ENCODE measurements at places on chromosomes 5 and 9.

DNA sequence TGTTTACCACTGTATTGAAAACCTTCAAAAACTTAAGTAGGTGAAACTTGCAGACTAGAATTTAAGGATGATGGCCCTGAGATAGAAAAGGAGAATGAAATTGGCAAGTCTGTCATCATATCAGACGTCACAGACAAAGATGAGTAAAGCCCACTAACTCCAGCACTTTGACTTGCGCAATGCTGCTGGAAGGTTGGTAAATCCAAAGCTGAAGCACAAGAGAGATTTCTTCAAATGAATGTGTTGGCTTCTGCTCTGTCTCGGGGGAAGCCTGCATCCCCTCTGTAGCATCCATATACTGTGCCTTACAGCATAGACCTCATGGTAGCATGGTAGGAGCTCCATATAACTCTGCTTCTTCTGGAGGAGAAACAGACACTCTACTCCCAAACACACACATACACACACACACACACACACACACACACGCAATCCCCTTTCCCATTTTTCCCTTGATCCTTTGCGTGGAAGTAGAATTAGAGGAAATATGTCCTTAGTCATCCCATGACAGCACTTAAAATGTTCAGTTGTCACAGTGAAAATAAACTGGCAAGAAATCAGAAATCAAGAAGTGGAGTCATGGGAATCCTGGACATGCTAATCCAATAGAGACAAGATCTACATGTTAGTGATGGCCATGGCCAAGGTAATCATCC is 241.5 kb downstream of the NR3C1 start:
- peak; percentile 76 for DNase-seq

DNA sequence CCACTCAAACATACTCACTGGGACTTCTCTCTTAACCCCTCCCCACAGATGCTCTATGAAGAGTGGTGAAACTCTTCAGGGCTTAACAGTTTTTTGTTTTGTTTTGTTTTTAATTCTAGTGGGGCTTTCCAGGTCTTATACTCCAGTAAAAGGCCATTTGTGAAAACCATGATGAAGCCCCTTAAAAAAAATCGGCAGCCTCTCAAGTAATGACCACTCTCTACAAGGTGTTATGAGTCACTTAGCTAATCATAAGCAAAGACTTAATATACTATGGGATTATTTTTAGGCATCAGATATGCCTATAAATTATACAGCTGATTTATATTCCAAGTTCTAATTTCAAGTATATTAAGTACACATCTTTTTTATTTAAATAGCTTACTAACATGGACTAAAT is 607.9 kb downstream of the RAB3C start:
- DNase-seq = no peak

- DNase-seq = no peak
These were observed 39.2 kb downstream of the GRAMD2B start for GRCh38 chr5:126462239-126463014.

DNA sequence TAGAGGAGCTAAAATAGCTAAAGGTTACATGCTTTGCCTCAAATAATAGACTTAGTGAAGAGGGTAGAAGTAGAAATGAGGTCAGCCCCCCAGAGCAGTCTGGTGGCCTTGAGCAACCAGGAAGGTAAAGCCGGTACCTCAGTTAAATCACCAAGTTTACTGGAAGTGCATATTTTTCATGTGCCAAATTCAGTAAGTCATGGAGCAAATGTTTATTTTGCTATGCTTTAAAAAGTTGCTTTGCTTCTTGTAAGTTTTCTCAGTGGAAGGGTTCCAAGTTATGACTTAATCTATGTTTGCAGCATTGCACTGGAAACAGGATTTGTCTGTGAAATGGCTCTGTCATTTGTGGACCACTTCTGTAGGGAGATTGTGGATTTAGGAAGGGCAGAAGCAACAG is 256.7 kb downstream of the ARRDC3 start:
- peak; percentile 78 for DNase-seq

- DNase-seq = no peak
These were observed 672 bp upstream of the KCNT1 start for GRCh38 chr9:135701067-135701958.

DNA sequence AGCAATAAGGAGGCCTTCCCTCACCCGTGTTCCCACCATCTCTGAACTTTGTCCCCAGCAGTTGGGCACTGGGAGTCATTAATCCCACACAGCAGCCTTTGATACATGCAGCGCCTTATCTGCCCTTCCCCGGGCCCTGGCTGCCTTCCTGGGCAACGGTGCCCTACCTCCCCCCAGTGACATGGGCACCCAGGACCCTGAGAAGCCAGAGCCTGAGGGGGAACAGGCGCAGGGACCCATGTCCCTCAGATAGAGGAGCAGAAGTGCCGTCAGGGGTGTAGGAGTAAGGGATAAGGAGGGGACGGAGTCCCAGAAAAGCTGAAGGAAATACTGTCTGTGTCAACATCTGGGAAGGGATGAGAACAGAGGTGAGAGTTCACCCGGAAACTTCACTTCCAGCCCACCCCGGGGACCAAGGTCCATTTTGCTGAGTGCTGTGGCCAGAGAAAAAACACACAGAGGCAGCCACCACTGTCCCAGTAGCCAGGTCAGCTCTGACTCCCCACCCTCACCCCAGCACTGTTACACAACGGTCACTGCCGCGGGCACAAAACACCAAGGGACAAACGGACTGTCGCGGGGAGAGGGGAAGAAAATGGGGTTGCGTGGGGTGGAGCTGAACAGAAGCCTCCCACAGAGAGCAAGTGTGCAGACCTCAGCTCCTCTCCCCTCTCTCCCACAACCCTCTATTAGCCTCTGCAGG is 3.8 kb downstream of the PCDH1 start:
- DNase-seq = no peak

DNA sequence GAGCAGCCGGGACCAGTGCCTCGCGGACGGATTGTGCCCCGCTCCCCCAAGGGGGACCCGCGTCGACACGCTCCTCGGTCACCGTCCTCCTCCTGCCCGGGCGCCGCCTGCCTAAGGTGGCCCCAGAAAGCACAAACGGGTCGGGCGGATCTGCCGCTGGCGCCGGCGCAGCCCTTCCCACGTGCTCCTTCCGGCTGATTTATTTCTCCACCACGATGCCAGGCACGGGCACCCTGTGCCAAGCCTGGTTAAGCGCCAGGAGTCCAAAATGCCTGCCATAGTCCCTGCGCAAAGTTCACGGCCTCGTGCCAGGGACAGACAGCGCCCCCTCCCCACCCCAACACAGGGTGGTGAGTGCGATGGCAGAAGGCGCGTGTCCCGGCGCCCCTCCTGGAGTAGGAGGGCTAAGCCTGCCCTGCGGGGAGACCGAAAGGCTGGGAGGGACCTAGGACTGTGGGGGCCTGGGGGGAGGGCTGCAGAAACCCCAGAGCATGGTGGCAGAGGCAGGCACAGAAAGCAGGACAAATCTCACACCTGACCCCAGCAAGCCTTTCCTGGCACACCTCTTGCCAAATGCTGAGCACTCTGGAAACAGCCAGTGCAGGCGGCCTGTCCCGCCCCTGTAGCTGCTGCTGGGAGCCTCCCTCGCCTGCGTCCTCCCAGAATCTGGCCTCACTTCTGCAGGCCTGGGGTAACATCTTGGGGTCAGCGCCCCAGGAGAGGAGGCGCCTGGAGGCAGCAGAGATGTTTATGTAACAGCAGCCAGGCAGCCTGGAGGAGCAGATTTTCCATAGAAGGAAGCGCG is 1.1 kb upstream of the NOTCH1 start:
- DNase-seq = peak; percentile 14

DNA sequence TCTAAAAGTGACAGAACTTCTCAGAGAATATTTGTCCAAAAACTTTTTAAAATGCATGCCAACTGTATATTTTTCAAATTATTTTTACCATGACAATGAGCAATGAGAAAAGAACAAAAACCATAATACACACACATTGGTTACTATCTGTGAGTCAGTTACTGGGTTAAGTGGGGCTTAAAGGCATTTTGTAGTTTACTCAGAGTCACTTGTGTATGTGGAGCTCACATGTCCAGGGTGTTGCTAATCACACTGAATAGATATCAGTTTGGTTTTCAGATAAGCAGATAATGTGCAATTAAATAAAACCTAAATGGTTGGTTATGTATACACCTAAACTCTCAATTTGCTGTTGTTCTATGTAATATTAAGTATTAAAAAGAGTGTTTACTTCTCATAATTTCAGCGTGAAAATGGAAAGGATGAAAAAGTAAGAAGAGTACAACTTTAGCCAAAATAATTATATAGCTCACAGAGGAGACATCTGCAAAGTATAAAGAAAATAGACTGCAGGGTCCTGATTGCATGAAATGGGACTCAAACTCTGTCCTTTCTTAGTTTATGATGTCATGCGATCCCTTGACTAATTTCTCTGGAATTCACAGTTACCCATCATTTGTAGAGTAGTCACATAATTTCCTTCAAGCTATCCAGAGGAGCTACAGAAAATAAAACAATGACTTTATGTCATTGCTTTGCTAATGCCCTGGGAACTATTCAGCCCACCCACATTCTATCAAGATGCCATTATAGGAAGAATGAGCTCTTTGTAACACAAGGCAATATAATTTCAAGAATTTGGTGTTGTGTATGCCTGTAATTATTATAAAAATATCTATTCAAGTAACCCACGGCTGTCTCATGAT is 388.0 kb upstream of the ZNF608 start:
- DNase-seq = peak; percentile 81

- no peak for DNase-seq
These were observed 78.8 kb downstream of the WNK2 start for GRCh38 chr9:93262537-93263310.

DNA sequence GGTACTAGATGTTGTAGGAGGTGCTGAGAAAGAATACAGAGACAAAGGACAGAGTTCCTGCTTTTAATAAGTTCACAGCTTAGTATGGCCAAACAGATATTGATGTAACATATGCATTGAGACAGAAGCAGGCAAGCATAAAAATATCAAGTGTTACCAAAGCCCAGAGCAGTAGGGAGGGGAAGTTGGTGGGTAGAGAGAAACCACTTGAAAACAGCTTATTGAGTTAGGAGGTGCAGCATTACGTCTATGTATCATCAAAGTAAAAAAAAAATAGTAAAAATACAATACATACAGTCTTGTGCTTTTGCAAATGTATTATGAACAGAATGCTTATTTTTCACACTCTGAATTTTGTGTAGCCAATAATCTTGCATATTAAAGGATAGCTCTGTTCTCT is 441.8 kb upstream of the SGCD start:
- DNase-seq = no peak

- no peak for DNase-seq
These were observed 15.0 kb upstream of the SHB start for GRCh38 chr9:38083858-38084555.

GRCh38 chr9:78064075-78064474 is 32.5 kb upstream of the GNAQ start:
- no peak for DNase-seq

DNA sequence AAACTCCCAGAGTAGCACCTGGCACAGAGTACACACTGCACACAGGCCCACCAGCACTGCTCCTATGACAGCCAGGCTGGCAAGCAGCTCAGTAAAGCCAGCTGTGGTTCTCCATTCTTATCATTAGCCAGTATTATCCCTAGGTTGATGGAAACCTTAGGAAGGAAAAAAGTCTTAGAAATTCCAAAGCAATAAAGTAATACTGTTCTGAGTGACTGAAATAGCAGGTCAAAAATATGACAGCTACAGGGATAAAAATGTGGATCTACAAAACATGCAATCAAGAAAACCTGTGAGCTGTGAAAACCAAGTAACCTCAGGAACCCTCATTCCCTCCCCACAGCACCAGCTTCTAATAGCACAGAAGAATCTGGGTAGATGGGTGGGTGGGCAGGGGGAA is 403.5 kb downstream of the SPOCK1 start:
- DNase-seq = no peak

DNA sequence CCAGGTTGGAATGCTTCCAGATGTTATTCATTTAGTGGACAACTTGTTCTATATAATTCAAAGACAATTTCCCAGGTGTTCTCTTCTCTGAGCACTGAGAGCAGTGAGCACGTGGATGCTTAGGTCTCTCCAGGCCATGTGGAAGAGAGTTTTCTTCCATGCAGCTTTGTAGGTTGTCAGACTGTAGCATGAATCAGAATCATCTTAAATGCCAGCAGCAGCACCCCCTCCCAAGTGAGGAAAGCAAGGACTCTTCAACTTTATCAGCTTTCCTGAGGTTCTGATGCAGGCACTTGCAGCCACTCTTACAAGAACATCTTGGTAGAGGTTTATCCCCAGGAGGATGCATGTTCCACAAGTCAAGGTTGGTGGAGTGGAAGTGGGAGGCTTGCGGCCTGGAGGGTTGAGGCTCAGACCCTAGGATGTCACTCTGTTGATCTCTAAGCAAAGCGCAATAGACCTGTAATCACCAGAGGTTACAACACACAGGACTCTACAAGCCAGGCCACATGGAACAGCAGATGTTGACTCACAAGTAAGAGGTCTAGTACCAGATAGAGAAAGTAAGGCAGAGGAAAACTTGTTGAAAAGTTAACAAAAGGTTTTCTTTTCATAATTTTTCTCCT is 47.7 kb downstream of the UGCG start:
- peak; percentile 69 for DNase-seq

DNA sequence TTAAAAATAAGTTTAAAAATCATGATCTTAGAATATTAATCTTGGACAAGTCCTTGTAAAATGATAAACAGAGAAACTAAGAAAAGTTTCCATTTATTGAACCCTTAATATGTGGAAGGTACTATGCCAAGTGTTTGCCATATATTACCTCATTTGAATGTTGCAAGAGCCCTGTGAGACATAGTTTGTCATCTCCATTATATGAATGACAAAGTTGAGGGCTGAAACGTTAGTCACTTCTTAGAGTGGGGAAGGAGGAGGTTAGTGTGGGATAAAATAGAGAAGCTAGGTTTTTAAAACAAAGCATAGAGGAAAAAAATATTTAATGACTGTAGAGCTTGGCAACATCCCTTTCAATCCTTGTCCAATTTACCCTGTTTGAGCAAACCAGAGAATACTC is 2.0 kb downstream of the TNC start:
- peak; percentile 89 for DNase-seq

DNA sequence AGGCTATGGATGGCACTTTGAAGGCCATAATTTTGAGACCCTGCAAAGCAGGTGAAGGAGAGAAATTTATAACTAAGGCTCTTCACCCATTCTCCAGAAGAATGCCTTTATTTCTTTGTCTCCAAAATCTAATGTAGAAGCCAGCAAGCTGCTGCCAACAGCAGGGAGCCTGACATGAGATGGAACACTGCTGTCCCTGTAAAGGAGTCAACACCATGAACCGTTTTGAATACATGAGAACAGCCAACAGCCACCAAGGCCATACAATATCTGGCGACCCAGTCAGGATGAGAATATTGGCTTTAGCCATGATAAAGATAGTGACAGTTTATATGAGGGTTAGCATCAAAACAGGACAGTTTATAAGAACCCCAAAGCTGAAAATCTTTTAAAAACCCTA is 121.2 kb upstream of the LIFR start:
- DNase-seq = no peak

- DNase-seq = no peak
These were observed 265.8 kb downstream of the TENT4A start for GRCh38 chr5:6979061-6979460.
